ENCODE measurements at places on chromosomes 5 and 9. TPM values are rescaled to one million over a fixed set of nuclear protein-coding genes. Genes with fewer than 3 reads are reported as not detected.

DNA sequence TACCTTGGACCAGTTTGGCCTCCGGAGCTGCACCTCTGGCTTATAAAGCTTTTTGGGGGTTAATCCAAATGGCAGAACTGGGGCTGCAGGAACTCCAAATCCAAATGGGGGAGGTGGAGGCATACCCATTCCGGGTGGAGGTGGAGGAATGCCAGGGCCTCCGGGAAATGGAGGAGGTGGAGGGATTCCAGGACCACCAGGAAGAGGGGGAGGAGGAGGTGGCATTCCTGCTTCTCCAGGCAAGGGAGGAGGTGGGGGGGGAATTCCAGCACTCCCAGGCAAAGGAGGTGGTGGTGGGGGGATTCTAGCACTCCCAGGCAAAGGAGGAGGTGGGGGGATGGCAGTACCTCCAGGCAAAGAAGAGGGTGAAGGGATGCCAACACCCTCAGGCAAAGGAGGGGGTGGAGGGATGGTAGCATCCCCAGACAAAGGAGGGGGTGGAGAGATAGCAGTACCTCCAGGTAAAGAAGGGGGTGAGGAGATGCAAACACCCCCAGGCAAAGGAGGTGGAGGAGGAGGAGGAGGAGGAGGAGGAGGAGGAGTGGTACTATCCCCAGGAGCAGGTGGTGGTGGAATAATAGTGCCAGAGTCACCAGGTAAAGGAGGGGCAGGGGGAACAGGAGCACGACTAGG is 45.2 kb downstream of the DIAPH1 start:
- no peak for DNase-seq
- no peaks in the 10 kb centered on the region for H3K4me1 ChIP-seq
- no peaks in the 10 kb centered on the region for H3K36me3 ChIP-seq
- H3K4me3 ChIP-seq = no peak overlapping the region

- H3K27ac ChIP-seq = no peak overlapping the region
- no peak for DNase-seq
- H3K27me3 ChIP-seq = no peaks in the 10 kb centered on the region
- H3K36me3 ChIP-seq = no peaks in the 10 kb centered on the region
- H3K4me3 ChIP-seq = no peak overlapping the region
Observed at GRCh38 chr5:67338421-67338820, 141.8 kb upstream of the CD180 start.

OR1N1 gene
- not detected for total RNA-seq

SLC6A7 gene
- 0.12 TPM for total RNA-seq

DNA sequence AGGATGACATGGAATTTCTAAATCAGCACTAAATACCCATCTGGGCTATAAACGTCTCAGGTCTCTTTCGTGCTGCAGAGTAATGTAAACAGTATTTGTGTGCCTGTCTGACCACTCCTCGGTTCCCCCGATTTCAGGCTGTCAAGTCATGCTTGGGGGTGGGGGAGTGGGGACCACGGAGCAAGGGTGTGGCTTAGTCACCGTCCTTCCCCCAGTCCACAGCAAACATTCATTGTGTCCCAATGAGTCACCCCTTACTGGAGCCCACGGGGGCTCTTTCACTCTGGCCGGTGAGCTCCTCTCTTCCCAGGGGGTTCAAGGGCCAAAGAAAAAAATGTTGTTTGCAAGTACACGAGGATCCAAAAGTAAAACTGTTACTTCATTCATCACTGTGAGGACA is 72.4 kb upstream of the ICE1 start:
- no peak overlapping the region for H3K27ac ChIP-seq
- H3K27me3 ChIP-seq = no peaks in the 10 kb centered on the region
- DNase-seq = no peak
- no peaks in the 10 kb centered on the region for H3K4me1 ChIP-seq

DNA sequence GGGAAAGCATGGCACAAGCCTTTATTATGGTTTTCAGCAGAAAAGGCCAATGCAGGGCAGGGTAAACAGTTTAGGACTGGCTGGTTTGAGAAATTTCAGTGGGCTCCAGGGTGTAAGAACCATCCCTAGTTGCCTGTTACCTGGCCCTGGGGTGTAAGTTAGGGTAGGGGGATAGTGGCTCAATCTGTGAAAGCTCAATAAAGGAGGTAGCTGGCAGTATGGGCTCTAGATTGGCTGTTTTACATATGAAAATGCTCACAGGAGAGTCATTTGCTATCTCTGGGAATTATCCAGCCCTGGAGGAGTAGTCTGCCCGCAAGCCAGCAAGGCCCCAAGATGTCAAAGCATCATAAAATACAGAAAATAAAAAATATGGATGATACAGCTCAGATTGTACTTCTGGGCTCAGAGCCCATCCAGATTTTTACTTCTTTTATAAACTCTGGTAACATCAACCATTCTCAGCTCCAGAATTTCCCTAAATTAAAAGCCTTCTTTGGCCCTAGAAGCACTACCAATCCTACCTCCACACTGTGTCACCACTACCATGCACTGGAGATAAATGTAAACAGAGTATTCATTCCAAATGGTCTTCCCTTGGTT is 31.1 kb downstream of the SSBP2 start:
- H3K27ac ChIP-seq = no peak overlapping the region
- H3K4me1 ChIP-seq = peaks cover 12% of the 10 kb centered on the region

- H3K4me1 ChIP-seq = peaks cover 25% of the 10 kb centered on the region
- H3K36me3 ChIP-seq = no peaks in the 10 kb centered on the region
- no peaks in the 10 kb centered on the region for H3K27me3 ChIP-seq
- no peak overlapping the region for H3K4me3 ChIP-seq
- peak overlapping the region; percentile 88 for H3K27ac ChIP-seq
Observed at GRCh38 chr5:149452007-149452664, 73.0 kb upstream of the IL17B start.

GABRA1 gene
- total RNA-seq = 0.12 TPM

DNA sequence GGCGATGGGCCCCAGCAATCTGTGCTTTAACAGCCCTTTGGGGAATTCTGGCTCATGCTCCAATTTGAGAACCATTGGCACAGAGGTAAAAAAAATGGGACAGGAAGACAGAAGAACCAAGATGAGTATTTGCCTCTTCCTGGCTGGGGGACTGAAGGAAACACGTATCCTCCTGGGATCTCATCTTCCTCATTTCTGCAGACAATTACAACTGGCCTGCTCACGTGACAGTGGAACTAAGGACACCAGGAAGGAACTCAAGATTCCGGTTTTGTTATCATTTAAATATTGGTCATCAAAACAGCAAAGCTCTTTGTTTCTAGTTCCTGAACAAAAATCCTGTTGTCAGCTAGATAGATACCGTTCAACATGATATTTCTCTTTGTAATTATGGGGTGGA is 216.0 kb upstream of the DAP start:
- H3K4me3 ChIP-seq = no peak overlapping the region
- H3K4me1 ChIP-seq = no peaks in the 10 kb centered on the region
- no peak for DNase-seq

SMIM33 gene
- total RNA-seq = not detected

PCDHA9 gene
- total RNA-seq = 2.0 TPM

ACTBL2 gene
- total RNA-seq = not detected

FAM78A gene
- total RNA-seq = 30.8 TPM

- H3K4me1 ChIP-seq = no peaks in the 10 kb centered on the region
- no peaks in the 10 kb centered on the region for H3K27me3 ChIP-seq
Observed at GRCh38 chr5:14257995-14258403, 114.9 kb downstream of the TRIO start.

DNA sequence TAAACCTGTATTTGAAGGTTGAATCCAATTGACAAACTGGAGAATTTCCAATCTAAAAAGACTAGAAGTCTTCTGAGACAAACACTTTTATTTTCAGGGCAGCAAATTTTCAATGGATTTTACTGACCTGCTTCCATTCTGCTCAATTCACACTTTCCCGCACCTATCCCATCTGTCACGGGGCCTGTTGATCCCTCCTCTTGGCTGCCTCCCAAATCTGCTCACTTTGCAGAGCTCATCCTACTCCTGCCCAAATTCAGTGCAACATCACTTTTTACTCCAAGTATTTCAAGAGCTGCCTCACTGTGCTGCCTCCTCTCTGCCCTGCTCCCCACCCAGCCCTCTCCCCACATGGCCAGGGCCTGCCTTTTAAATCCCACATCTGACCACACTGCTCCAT is 35.1 kb downstream of the GOLM1 start:
- H3K4me3 ChIP-seq = no peak overlapping the region
- H3K27me3 ChIP-seq = no peaks in the 10 kb centered on the region
- no peak overlapping the region for H3K27ac ChIP-seq
- no peaks in the 10 kb centered on the region for H3K36me3 ChIP-seq

BHMT2 gene
- total RNA-seq = 12.0 TPM

- H3K27me3 ChIP-seq = no peaks in the 10 kb centered on the region
- no peak for DNase-seq
- H3K4me3 ChIP-seq = peak overlapping the region; percentile 98
- H3K4me1 ChIP-seq = peaks cover 54% of the 10 kb centered on the region
- H3K27ac ChIP-seq = peak overlapping the region; percentile 88
Observed at GRCh38 chr9:137253717-137254623, 1.2 kb upstream of the NELFB start.

DNA sequence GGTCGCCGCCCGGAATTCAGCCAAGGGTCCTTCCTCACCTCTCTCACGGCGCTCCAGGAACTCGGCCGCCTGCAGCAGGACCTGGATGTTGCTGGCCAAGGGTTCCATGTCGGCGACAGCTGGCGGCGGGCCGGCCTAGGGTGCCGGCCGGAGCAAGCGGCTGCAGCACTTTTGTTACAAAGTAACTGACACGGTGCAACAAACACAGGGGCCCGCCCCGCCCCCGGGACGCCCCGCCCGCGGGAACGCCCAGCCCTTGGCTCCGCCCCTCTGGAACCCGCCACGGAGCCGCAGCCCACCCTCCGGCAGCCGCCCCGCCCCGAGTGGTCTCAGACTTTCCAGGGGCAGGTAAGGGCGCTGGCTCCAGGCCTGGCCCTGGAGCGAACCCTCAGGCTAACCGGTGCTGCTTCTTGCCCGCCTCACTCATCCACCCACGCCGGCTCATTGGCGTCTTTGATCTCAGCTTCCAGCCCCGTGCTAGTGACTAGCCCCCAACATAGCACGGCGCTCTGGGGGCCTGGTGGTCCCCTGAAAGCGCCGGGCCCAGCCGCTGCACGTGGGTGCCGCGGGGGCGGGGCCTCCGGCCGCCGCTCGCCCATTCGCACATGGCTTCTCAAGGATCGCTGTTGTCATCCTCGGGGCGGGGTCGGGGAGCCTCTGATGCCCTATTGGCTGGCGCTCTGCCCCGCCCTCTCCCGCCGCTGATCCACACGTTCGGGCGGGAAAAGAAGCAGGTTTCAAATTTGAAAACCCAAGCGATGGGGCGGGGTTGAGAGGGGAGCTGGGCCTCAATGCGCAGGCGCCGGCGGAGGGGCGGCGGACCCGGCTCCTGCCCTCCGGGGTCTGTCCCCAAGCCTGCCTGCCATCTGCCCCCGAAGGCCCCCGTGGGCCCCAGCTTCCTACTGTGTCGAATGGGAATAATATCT is at the start of gene MXD3:
Gene MXD3 (minus strand): TSS at position 176 of the 926 bp plus-strand sequence. CDS start 68 bp downstream, at position 108.
- H3K4me1 ChIP-seq = peaks cover 28% of the 10 kb centered on the region
- no peaks in the 10 kb centered on the region for H3K27me3 ChIP-seq
- no peaks in the 10 kb centered on the region for H3K36me3 ChIP-seq
- H3K4me3 ChIP-seq = peak within 1 kb of the TSS; percentile 59

DNA sequence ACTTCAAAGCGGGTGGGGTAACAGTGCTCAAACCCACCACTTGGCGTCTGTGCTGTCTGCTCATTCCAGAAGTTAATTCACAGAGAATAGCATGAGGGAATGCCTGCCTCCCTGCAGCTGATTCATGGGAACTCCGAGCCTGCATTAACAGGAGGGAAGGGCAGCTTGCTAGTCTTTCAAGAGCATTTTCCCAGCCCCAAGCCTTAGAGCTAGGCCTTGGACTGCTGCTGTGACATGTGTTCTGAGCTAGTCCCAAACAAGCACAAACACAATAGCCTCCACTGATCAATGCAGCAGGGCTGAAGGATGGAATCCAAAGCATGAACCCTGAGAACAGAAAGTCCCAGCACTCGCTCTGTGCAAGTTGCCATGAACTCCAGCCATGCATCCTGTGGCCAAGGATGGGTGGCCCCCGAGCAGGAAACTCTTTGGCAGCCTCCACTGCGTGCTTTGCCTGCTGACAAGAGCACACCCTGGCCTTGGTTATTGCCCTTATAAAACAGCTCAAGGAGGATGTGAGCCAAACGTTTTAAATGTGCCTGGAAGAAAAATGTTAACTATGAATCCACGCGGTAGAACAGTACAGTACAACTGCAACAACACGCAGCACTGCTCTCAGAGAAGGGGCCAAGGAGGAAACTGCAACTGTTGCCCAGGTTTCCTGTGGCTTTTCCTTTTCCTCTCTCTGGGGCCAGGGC is 653.1 kb upstream of the KLF4 start:
- H3K4me1 ChIP-seq = peaks cover 19% of the 10 kb centered on the region
- no peaks in the 10 kb centered on the region for H3K36me3 ChIP-seq
- H3K4me3 ChIP-seq = no peak overlapping the region
- no peaks in the 10 kb centered on the region for H3K27me3 ChIP-seq
- peak overlapping the region; percentile 83 for H3K27ac ChIP-seq

PCDHGC4 gene
- total RNA-seq = 6.1 TPM

- H3K27me3 ChIP-seq = no peaks in the 10 kb centered on the region
- no peaks in the 10 kb centered on the region for H3K4me1 ChIP-seq
- no peaks in the 10 kb centered on the region for H3K36me3 ChIP-seq
Observed at GRCh38 chr9:28598408-28598807, 1025.1 kb upstream of the C9orf72 start.

GRCh38 chr9:3285365-3286161 is 240.2 kb downstream of the RFX3 start:
- DNase-seq = no peak
- H3K4me1 ChIP-seq = no peaks in the 10 kb centered on the region
- no peaks in the 10 kb centered on the region for H3K36me3 ChIP-seq
- H3K4me3 ChIP-seq = no peak overlapping the region
- H3K27me3 ChIP-seq = no peaks in the 10 kb centered on the region
- H3K27ac ChIP-seq = no peak overlapping the region

DNA sequence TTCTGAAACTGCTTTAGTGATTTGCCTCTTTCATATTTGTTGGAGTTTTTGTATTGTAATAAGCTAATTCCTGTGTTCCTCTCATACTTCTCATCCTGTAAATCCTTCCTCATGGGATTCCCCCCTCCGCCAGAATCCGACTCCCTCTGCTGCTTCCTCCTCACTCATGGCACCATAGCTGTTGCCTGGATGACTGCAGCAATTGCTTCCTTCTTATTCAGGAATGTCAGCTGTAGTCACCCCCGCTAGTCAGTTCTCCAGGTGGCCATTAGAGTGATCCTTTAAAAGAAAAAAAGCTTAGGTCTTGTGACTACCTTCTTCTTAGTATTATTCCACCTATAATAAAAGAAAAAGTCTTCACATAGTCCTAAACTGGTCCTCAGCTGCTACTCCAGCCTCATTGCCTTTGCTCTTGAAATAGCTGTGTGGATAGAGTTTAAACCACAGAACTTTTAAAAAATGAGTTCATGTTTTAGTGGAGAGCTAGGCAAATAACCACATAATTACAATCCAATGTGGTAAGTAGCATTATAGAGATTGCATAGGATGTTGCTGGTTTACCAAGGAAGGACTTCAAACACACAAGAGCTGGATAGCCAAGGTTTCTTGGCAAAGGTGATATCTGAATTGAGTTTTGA is 227.3 kb downstream of the KDM4C start:
- no peak overlapping the region for H3K27ac ChIP-seq
- no peaks in the 10 kb centered on the region for H3K27me3 ChIP-seq
- H3K4me1 ChIP-seq = no peaks in the 10 kb centered on the region
- no peaks in the 10 kb centered on the region for H3K36me3 ChIP-seq
- no peak for DNase-seq

GRCh38 chr5:12910641-12911040 is 1006.4 kb upstream of the CTNND2 start:
- H3K4me1 ChIP-seq = no peaks in the 10 kb centered on the region
- H3K27ac ChIP-seq = no peak overlapping the region
- H3K27me3 ChIP-seq = no peaks in the 10 kb centered on the region
- DNase-seq = no peak
